ENCODE measurements at places on chromosomes 6 and 20.

DNA sequence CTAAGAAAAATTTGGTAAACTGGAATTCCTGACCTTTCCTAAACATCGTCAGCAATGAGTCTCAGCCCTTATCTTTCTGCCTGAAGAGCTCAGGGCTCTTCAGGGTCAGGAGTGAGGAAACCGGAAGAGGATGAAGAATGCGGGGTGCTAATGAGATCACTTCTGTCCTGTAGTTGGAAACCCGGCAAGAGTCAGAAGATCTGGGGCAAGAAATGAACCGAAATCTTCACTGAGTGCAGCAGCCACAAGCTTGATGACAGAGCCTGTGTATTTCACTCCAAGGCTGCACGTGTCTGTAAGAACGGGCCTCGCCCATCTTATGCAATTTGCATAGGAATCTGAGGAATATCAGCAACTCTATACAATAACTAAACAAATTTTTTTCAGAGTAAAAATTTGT lies 60.4 kb upstream of the QKI start:
- no peak for DNase-seq

GRCh38 chr6:32298632-32299336 lies 72.9 kb downstream of the TSBP1 start:
- DNase-seq, result no peak

DNA sequence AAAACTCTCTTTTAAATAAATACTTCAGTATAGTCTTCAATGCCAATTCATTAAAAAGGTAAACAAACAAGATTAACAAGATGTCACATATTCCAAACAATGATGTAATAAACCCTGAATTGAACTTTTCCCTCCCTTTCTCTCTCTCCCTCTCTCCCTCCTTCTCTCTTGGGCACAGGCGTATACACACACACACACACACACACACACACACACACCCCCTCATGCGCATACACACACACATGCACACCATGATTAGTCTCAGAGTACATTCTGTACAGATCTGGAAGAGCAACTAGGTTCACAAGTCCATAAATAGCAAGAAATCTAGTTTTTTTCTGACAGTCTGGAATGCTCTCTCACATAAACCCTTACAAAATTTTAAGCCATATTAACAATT lies 128.3 kb downstream of the DST start:
- no peak for DNase-seq

- DNase-seq, result no peak
Observed at GRCh38 chr6:144320741-144321140, 35.6 kb downstream of the UTRN start.

GRCh38 chr20:8545212-8545611 lies 413.1 kb downstream of the PLCB1 start:
- DNase-seq, result no peak

DNA sequence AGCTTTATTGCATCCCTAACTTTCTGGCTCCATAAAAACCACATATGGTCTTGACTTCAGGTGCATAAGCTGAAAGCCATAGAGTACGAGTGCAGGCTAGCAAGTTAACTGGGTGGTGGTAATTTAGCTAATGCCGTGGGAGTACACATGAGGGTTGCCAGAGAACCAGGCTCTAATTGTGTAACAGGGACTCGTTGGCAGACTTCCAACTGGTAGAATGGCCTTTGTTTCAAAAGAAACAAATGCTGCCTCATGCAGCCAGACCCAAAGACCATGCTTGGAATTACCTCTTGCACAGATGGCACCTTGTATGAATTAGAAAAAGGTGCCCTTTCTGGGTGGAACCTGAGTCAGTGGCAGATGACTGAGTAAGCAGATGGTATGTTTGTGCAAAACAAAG lies 73.2 kb downstream of the LY86 start:
- no peak for DNase-seq

Data from SIG-M5 (cell line).